ENCODE measurements at places on chromosomes 13 and 19. TPM values are rescaled to one million over a fixed set of nuclear protein-coding genes. Genes with fewer than 3 reads are reported as not detected.

DNA sequence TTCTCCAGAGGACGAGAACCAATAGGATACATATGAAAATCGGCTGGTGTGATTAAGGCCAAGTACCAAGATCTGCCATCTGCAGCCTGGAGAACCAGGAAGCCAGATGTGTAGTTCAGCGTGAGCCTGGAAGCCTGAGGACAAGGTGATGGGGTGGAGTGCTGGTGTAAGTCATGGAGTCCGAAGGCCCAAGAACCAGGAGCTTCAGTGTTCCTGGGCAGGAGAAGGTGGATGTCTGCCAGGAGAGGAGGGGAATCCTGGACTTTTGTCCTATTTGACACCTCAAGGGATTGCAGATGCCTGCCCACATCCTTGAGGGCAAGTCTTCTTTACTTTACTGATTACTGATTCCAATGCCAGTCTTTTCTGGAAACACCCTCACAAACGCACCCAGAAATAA lies 71.5 kb downstream of the SPATA13 start:
- peaks cover 3% of the 10 kb centered on the region for H3K4me1 ChIP-seq
- no peak for DNase-seq
- H3K27me3 ChIP-seq: no peaks in the 10 kb centered on the region
- H3K27ac ChIP-seq: no peak overlapping the region

DNA sequence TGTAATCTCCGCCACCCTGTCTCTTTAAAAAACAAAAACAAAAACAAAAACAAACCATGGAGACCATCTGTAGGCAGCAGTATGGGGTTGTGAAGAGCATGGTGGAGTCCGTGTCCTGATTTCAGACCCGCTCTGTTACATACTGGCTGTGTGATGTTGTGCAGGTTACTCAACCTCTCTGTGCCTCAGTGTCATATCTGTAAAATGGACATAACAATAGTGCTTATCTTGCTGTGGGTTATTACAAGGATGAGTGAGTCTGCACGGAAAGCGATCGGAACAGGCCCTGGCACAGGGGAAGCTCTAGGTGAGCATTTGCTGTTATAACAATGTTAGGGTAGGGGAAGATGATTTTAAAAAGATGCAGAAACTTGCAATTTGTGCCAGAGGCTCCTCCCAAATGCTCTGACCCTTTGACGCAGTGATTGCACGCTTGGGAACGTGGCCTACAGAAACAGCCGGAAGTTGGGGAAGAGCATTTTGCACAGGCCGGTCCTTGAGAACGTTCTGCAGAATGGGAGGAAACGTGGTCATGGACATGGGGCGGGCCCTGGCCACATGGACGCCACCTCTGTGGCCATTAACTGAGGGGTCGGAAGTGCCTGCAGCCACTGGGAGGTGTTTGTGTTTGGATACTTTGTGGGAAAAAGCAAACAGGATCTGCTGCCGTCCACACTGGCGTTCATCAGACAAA lies 15.7 kb upstream of the SELENOW start:
- peak; percentile 27 for DNase-seq
- no peak overlapping the region for H3K4me3 ChIP-seq
- H3K27ac ChIP-seq: no peak overlapping the region
- no peaks in the 10 kb centered on the region for H3K36me3 ChIP-seq
- no peaks in the 10 kb centered on the region for H3K27me3 ChIP-seq

The PRR22 gene
- total RNA-seq: 5.4 TPM

The HIPK4 gene
- total RNA-seq: not detected

The CBLC gene
- total RNA-seq: not detected

DNA sequence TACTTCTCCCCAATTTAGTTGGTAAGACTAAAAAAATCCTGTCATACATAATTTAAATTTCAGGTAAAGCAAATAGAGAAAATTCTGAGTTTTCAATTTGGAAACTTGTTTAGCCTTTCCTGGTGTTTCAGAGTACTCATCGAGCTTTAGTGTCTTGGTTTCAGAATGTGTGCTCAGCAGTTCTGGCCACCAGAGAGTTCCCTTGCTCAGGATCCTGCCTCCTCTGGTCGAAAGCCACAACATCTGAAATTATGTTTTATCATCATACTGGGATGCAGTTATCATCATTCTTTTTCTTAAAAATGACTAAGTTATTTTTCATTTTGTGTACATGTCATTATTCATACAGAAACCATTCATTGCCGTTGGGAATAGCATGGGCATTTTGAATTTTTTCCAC lies 263.2 kb upstream of the SPRY2 start:
- no peaks in the 10 kb centered on the region for H3K27me3 ChIP-seq
- H3K4me1 ChIP-seq: no peaks in the 10 kb centered on the region
- H3K4me3 ChIP-seq: no peak overlapping the region
- no peak for DNase-seq
- H3K36me3 ChIP-seq: no peaks in the 10 kb centered on the region
- H3K27ac ChIP-seq: no peak overlapping the region

- DNase-seq: no peak
- H3K27ac ChIP-seq: no peak overlapping the region
- H3K4me3 ChIP-seq: no peak overlapping the region
- no peaks in the 10 kb centered on the region for H3K27me3 ChIP-seq
- no peaks in the 10 kb centered on the region for H3K4me1 ChIP-seq
- H3K36me3 ChIP-seq: no peaks in the 10 kb centered on the region
Measured at GRCh38 chr13:43757266-43757665, 29.5 kb downstream of the ENOX1 start.

Data from B cell (primary cell).